Fibroblast of the aortic adventitia (primary cell): ENCODE measurements at places on chromosomes 1 and 21. TPM values are rescaled to one million over a fixed set of nuclear protein-coding genes. Genes with fewer than 3 reads are reported as not detected.
A peak's percentile ranks its signal among the peaks of the same experiment; 100 is the strongest.

GRCh38 chr1:12530462-12531178, 87.4 kb downstream of the DHRS3 start:
- DNase-seq, result no peak

- no peak for DNase-seq
Observed at GRCh38 chr1:35499652-35500176, 57.5 kb downstream of the KIAA0319L start.

- DNase-seq, result no peak
Observed at GRCh38 chr1:245996811-245997210, 510.3 kb downstream of the SMYD3 start.

- no peak for DNase-seq
Observed at GRCh38 chr1:65387821-65388220, 32.6 kb upstream of the LEPR start.

The CR1L gene
- total RNA-seq, result not detected in 2 replicates

DNA sequence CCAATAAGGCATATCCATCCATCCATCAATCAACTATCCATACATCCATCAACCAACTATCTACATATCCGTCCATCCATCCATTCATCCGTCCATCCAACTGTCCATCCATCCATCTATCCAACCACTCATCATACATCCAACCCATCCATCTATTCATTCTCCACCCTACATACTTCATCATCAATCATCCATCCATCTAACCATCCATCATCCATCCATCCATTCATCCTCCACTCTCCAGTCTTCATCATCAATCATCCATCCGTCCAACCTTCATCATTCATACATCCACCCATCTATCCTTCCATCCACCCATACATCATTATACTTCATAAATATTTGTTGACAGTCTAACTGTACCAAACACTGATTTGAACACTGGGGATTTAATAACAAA, 231.3 kb upstream of the DAB1 start:
- no peak for DNase-seq

The XKR8 gene
- total RNA-seq, result 4.9 and 5.9 TPM in 2 replicates

- DNase-seq, result no peak
Observed at GRCh38 chr21:39523399-39523798, 71.6 kb downstream of the SH3BGR start.

DNA sequence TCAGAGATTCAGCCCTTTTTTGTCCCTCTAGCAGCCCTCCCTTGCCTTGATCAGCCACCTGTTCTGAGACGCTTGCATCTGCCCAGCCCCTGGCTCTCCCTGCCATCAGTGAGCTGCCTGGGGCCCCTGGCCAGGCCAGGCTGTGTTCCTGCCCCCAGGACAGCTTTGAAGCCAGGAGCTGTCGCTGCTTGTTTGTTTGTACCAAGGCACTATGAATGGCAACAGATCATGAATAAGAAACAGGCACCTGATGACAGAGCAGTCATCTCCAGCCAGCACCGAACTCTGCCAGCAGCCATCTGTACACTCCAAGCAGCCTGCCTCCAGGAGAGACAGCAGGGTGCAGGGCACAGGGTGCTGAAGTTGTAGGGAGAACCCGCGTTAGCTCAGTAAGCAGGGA, 8.1 kb upstream of the VWA5B1 start:
- DNase-seq, result no peak

The OLIG2 gene
- not detected in 2 replicates for total RNA-seq

The PTGS2 gene
- 1.2 and 15.0 TPM in 2 replicates for total RNA-seq

GRCh38 chr1:182446033-182446669, 3.8 kb upstream of the RGSL1 start:
- DNase-seq, result peak; percentile 64

- DNase-seq, result no peak
Observed at GRCh38 chr1:201496296-201496690, 10.6 kb downstream of the CSRP1 start.

DNA sequence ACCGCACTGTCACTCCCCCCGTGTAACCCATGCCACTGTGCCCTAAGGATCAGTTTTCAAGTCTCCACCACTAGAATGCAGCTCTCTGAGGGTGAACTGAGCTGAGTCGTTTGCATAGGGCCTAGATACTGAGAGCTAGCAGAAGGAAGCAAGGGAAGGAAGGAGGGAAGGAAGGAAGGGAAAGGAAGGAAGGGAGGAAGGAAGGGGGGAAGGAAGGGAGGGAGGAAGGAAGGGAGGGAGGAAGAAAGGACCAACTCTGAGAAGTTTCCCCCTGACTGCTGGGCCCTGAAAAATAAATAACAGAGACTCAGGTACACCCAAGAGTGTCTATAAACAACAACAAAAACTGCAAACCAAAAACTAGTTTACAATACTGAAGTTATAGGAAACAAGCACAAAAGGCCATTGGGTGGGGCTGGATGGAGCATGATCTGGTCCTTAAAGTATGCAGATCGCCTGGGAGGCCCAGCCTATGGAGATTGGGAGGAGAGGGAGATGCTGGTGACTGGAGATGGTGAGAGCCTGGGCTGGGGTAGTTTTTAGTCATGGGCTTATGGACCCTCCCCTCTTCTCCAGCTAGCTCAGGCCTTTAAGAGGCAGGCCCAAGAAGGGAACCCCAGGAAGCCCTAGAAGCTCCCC, 1.7 kb upstream of the MRPS15 start:
- DNase-seq, result peak; percentile 52

- no peak for DNase-seq
Observed at GRCh38 chr1:100629391-100629790, 90.2 kb upstream of the VCAM1 start.

GRCh38 chr21:37026499-37026898, 20.0 kb downstream of the RIPPLY3 start:
- no peak for DNase-seq

DNA sequence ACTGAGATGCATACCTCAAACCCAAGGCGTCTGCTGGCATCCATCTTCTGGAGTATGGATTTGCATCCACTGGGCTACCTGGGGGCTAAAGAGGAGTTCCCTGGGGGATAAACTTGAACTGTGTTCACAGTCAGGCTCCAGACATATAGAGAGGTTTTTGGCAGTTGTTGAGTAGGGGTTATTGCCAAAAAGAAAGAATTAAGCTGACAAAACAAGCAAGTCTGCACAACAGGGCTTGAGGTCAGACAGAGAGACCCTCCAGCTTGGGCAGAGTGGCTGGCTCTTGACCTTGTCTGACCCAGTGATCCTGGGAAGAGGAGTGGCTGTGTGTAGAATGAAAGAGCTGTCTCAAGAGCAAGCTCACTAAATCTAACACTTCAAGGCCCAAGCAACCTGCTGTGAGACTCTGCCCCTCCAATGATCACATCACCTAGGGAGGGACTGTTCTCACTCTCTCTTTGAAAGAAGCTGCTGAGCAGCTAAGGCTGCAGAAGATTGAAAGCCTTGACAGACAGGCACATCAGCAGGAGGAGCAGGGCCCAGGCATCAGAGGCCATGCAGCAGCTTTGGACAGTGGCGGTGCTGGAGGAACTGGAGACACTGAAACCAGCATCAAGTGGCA, 61.5 kb downstream of the SYT2 start:
- DNase-seq, result no peak

DNA sequence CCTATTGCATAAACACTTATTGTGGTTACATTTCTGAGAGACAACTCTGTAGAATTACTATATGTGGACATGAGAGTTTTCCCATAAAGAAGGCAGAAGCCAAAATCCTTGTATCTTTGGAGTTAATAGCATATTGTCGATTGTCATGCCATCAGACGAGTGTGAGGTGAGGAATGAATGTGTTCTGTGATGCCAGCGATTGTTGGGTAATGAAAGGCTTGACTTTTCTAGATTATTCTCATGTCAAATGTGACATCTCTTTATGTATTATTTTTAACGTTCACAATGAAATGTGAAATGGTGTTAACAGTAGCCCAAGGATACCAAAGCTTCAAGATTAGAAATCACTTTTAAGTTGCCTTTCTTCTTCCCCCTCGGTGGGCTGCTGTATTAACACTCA, 84.9 kb downstream of the C1orf21 start:
- DNase-seq, result no peak

The F13B gene
- not detected in 2 replicates for total RNA-seq

DNA sequence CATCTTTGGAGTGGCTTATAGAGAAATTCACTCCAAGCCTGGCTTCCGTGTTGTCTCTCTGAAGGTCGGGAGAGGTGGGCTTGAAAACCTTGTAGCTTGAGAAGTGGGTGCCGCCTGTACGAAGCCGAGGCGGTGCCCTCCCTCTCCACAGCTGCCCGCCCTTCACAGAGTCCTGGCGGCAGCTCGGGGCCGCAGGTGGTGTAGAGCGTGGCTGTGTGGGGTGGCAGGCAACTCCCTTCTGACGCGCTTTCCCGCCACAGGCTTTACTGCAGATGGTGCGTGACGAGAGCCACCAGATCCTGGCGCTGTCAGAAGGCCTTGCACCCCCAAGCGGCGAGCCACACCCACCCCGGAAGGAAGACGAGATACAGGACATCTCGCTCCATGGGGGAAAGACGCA, 33.1 kb upstream of the DIP2A start:
- no peak for DNase-seq

DNA sequence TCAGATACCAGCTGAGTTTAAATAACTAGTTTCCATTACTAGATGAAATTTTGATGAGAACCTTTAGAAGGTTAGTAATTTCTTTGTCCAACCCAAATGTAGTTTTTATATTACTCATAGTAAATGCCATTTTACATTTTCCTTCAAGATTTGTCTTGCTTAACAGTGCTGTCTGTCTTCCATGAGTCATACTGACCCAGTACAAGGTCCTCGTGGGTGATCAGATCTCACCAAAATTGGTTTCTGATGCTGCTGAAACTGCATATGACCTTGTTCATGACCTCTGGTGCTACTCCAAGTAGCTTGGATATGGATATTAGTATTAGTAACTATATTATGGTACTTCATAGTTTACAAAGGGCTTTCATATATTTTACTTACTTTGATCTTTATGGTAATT, 207.1 kb downstream of the RYR2 start:
- no peak for DNase-seq

DNA sequence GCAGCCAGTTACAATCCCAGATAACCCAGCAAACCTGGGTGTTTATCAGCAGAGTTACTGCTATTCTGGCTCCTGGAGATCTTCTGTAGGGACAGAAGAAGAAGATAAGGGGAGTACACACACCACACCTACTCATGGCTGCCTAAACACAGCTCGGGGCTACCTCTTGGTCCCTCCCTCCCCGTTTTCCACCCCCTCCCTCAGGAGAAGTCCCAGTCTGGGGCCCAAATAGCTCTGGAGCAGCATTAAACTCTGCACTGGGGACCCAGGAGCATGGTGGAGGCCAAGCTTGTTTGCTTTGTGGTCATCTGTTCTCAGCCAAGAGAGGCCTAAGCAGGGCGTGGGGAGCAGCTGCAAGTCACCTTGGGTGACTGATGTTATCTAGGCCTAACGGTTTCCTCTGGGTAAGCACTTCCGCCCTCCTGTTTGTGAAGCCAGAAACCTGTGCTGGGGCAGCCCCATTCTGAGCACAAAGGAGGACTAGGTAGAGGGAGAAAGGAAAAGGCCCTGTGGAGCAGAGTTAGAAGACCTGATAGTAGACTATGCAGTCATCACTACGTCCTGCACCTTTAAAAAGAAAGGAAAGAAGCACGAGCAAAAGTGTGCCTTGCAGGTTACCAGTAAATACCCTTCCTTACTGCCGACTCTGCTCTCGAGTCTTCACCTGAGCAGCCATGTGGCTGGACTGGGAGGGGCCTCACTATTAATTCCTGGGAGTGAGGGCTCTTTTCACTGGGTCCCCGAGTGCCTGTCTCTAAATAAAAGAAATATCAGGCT, 2.0 kb upstream of the RCSD1 start:
- DNase-seq, result no peak

The INKA2 gene
- total RNA-seq, result 0.27 TPM in 1 of 2 replicates, not detected in the other

DNA sequence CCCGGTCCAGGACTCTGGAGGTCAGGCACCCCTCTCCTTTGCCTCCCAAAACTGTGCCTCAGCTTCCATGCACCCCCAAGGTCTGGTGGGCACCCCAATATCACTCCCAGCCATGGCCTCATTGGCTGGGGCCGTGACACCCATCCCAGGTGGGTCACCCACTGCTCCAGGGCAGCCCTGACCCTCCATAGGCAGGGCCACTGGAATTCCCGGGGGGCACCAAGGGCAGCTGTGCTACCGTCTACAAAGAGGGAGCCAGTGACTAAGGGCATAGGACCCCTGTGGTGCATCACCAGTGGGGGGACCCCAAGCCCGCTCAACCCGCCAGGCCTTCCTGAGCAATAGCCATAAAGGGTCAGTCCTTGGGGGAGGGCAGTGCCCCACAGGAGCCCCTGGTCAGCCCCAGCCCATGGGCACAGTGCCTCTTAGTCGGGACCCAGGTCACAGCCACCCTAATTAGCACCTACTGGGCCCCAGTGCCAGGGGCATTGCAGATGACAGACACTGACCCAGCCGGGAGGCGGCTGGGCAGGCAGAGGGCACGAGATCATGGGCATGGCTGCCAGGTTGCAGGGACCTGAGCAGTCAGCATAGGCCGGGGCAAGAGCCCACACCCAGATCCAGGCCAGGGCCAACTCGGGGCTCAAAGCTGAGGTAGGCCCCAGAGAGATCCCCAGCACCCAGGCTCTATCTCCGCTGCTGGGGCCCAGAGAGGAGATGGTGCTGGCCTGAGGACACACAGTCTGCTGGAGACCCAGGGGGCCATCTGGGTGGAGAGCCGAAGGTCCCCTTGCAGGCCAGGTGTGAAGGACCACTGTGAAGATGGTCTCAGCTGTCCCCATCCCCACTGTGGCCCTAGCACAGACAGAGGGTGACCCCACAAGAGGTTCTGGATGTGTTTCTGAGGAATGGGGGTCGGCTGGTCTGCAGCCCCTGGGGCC, 19.0 kb upstream of the ARF1 start:
- no peak for DNase-seq

DNA sequence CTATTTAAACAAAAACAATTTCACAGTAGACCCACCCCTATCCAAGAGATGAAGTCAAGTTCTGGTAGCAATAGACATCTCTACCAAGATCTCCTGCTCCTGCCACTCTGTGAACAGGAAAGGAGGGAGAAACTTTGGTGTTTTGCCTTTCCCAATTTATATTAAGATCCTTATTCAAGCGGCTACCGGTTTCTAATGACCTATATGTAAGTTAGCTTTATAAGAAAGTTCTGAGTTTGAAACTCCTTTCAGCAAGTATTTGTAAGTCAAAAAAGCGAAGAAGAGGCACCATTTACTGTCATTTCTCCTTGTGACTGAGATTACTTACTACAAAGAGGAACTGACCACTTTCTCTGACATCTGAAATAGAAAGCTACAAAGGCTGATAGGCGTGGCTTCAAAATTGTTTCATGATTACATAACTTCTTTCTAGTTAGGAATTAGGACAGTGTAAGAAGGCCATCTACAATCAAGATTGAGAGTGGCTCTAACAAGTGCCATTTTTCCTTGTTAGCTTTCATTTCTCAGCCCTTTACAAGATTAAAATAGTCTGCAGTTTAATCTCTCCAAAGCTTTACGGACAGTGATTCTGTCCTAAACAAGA, at the start of gene MNDA:
MNDA (plus strand) TSS at position 448 of the 604 bp plus-strand sequence. CDS start 10,803 bp downstream, outside the sequence.
- DNase-seq, result no peak

DNA sequence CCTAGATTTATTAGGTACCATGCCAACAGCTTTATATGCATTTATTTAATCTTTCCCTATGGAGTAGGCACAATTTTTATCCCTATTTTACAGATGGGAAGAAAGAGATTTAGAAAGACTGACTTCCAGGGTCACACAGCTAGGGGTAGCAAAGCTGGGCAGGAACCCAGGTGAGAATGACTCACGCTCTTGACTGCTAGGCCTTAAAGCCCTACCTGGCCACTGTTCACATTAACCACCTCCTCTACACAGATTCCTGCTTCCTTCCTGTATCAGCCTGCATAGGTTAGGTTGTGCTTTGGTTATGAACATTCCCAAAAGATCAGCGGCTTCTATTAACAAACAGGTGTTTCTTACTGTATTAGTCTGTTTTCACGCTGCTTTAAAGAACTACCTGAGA, 53.2 kb downstream of the DNAJC6 start:
- no peak for DNase-seq
